Activated naive CD4-positive, alpha-beta T cell (primary cell): ENCODE measurements at places on chromosomes 16 and 17.

GRCh38 chr17:7989781-7990655 lies 12.4 kb upstream of the GUCY2D start:
- peak; percentile 94 for DNase-seq

- no peak for DNase-seq
These were observed 11.2 kb upstream of the HP start for GRCh38 chr16:72043058-72043457.

GRCh38 chr17:11991461-11991860 lies 5.8 kb downstream of the ZNF18 start:
- DNase-seq, result no peak

DNA sequence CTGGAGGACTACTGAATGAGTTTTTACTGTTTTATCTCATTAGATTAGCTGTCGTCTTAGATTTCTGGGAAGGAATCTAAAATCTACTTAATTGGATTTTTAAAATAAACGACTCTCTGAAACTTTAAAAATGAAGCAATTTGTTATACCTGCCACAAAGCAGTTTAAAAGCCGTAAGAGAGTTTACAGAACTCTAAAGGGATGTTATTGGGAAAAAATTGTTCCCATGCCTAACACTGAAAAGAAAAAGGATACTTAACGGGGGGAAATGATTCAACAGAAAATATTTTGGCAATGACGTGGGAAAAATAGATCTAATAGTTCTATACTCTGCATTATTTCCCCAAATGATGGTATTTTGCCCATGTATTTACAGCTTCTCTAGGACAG lies 27.0 kb downstream of the ARHGAP17 start:
- DNase-seq, result no peak

GRCh38 chr17:59617156-59617732 lies 2.5 kb upstream of the CLTC start:
- DNase-seq, result no peak

GRCh38 chr16:19935694-19936093 lies 51.0 kb upstream of the GPRC5B start:
- DNase-seq, result no peak

- DNase-seq, result no peak
These were observed 1.8 kb upstream of the TMEM88 start for GRCh38 chr17:7852919-7853690.

DNA sequence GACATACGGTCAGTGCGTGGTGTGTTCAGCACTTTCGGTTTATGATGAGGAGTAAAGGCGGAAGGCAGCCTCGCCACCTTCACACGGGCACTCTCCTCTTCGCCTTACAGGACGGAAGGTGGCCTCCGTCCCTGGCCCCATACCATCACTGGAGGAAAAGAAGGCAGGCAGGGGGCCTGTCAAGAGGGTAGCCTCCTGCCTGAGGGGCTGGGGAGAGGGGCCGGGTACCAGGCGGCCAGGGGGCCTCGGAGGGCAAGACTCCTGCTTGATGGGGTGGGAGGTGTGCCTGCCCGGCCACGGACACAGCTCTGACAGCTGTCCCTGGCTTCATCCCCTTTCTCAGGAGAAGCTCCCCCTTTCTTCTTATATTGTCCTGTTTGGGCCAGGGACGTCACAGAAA lies 15.6 kb upstream of the SLC38A8 start:
- no peak for DNase-seq

GRCh38 chr16:85446951-85447692 lies 166.0 kb upstream of the GSE1 start:
- no peak for DNase-seq

GRCh38 chr16:85480727-85481101 lies 132.4 kb upstream of the GSE1 start:
- DNase-seq, result no peak

DNA sequence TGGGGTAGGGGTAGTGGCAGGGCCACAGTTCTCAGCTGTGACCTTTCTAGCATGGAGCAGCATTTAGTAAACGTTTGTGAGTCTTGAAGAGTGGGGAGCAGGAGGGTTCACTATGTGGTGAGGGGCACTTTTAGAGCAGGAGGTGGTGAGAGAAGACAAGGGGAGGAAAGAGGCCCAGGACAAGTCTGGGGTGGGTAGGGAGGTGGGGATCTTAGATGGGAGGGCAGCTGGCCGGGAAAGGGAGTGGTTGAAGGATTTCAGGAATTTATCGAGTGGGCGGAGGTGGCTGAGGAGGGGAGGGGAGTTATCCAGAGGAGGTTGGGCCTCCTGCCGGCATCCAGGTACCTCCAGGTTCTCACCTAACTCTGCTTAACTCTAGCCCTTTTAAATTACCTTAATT lies 1.9 kb downstream of the CLEC16A start:
- DNase-seq, result no peak

- no peak for DNase-seq
These were observed 11.7 kb downstream of the TRAF4 start for GRCh38 chr17:28755486-28755885.

GRCh38 chr17:67569873-67570272 lies 147.9 kb upstream of the NOL11 start:
- DNase-seq, result no peak

- DNase-seq, result no peak
These were observed 55.0 kb downstream of the ZNF423 start for GRCh38 chr16:49800876-49801275.

GRCh38 chr17:40936976-40937375 lies 470 bp downstream of the KRT23 start:
- DNase-seq, result no peak

DNA sequence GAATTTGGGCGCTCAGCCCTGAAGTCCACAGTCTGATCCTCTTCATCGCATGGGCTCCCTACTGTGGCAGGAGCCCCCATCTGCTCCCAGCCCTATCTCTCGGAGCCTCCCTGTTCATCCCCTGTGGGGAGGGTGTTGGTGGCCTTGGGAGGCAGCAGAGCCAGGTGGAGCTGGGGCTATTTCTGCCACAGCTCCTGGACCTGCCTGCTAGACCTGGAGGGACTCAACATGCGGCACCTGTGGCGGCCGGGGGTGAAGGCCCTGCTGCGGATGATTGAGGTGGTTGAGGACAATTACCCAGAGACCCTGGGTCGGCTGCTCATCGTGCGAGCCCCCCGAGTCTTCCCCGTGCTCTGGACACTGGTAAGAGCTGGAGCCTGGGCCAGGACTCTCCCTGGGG lies 30.5 kb downstream of the NAGPA start:
- DNase-seq, result no peak

DNA sequence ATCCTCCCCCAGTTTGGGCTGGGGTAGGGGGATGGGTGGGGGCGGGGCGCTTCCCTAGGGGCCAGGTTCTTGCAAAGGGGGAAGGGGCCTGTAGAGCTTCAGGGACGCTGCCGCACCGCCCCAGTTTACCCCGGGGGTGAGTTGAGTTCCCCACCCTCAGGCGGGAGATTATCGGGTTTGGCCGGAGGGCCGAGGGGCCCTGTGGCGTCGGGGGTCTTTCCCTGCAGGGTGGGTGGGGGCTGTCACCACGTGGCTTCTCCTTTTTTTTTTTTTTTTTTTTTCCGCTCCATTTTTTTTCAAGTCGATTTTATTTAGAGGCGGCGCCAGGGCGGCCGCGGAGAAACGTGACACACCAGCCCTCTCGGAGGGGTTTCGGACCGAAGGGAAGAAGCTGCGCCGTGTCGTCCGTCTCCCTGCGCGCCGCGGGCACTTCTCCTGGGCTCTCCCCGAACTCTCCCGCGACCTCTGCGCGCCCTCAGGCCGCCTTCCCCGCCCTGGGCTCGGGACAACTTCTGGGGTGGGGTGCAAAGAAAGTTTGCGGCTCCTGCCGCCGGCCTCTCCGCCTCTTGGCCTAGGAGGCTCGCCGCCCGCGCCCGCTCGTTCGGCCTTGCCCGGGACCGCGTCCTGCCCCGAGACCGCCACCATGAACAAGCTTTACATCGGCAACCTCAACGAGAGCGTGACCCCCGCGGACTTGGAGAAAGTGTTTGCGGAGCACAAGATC lies at the start of gene IGF2BP1:
IGF2BP1 (plus strand) TSS at position 283 of the 724 bp plus-strand sequence; CDS start at position 644, 361 bp downstream.
- no peak for DNase-seq

GRCh38 chr17:29645515-29646051 lies 22.9 kb upstream of the CORO6 start:
- DNase-seq, result no peak

- DNase-seq, result no peak
These were observed 36.4 kb upstream of the GRIN2A start for GRCh38 chr16:10218490-10219206.

- no peak for DNase-seq
These were observed 26.0 kb downstream of the KCNJ16 start for GRCh38 chr17:70100983-70101382.

- peak; percentile 81 for DNase-seq
These were observed 477 bp downstream of the NTAN1 start for GRCh38 chr16:15055141-15056053.
